Kidney tubule cell (primary cell): ENCODE measurements at places on chromosomes 4 and X.
A peak's percentile ranks its signal among the peaks of the same experiment; 100 is the strongest.

DNA sequence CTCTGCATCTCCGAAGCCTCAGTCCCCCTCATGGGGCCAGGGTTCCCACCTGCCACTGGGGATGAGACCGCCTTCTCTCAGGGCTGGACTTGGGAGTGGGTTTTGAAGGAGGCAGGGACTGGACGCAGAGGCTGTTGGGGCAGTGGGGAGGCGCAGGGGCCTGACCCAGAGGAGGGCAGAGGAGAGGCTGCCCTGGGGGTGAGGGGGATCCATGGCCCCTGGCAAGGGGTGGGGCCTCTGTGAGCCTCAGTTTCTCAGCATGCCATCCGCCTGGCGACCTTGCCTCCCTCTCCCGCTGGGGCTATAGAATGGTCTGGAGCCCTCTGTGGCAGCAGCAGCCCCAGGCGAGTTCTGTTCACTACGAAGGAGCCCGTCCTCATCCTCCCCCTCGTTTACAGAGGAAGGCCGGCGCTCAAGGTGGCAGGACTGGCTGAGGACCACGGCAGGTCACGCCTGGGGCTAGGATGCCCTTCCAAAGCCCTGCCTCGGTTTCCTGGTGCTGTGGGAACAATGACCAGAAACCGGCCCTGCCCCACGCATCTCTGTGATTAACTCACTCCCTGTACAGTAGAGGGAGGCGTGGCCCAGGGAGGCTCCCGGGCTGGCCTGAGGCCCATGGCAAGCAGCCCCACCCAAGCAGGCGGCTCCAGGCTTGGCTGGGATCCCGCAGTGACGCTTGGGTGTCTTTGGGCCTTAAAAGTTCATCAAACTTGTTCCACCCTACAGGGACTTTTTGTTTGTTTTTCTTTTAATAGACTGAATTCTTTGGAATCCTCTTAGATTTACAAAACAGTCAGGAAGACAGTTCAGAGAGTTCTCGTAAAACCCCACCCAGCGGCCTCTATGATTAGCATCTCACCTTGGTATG, 16.0 kb upstream of the SH3TC1 start:
- peak; percentile 69 for DNase-seq

DNA sequence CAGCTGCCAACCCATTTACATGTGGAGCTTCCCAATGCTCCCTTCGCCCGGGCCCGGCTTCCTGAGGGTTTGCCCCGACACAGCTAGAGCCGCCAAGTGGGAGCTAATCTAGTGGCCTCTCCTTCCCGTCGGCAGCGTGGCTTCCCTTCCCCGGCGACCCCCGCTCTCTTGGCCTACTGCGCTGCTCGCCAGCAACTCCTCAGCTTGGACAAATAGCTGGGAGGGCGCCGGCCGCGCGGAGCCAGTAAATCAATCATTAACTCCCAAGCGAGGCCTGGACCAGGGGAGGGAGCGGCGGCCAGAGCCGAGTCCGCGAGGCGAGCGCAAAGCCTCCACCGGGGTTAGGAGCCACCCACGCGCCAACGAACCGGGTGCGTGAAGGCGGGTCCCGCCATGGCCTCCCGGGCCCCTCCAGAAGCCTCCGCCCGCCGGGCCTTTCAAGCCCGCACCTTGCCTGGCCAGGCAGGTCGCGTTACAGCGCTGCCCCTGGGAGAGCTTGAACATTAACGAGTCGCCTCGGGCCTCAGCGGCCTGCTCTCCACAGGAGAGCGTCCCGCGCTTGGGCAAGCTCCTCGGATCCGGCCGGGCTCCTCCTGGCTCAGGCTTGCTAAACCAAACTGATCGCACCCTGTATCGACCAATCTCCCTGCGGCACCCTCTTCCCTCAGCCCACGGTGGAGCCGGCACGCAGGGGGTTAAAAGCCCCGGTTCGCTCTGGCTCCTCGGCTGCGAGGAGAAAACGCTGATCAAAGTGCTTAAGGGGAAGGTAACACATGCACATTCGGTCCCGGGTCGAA, 10.6 kb upstream of the BCOR start:
- DNase-seq = peak; percentile 81

- no peak for DNase-seq
These were observed 68.6 kb downstream of the CDS1 start for GRCh38 chr4:84651499-84651898.

GRCh38 chr4:48947731-48948130, 38.3 kb upstream of the CWH43 start:
- no peak for DNase-seq

DNA sequence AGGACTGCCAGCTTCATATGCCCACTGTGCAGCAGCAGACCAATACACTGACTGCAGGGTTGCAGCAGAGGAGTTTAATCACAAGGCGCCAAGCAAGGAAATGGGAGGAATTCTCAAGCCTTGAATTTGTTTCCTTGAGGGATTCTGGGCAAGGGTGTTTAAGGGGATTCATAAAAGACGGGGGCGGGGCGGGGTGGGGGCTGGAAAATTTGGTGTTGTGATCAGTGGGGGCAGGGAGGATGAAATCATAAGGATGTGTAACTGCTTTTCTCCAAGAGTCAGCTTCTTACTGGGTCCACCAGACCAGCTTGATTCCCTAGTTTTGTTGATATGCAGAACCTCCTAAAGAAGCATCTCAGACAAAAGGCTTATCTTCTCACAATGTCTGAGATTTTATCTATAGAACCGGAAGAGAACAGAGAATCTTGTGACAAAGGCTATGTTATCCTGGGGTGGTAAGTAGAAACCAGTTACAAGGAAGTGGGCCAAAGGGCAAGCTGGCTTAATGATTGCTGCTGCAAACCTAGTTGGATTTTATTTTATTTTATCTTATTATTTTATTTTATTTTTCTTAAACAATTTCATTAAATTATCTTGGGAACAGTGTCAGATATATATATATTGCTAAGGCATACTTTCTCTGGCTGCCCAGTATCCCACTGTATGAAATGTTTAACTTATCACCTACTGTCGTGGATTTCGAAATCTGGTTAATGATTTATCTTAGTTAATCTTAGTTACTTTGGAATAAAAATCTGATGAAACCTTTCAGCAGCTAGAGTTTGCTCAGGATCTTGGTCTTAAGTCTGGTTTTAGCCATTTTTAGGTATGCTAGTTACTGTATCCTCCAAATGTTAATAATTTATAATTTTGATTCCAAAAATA, 276.4 kb downstream of the RPA4 start:
- DNase-seq = peak; percentile 29

DNA sequence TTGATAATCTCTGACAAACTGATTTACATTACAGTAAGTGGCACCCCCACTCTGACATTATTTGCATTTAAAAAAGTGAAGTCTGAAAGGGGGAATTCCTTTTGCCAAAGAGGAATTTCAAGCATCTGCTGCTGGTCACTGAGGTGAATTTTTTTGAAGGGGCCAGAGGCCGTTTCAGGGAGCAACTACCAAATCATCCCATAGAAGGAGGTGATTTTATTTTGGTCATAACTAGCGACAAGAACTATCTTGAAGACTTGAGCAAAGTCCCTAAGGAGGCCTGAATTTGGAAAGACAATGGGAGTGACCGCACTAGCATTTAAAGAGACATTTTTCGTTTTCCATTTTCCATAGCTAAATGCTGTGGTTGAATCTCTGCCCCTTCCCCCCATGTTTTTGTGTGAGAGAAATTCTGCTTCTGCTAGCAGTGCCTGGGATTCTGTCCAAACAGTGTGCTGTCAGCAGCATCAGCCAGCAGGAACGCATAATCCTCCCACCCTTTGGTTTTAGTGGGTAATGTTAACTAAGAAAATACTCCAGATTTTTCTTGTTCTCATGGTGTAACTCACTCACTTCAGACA, 110.1 kb upstream of the MED14 start:
- peak; percentile 77 for DNase-seq

DNA sequence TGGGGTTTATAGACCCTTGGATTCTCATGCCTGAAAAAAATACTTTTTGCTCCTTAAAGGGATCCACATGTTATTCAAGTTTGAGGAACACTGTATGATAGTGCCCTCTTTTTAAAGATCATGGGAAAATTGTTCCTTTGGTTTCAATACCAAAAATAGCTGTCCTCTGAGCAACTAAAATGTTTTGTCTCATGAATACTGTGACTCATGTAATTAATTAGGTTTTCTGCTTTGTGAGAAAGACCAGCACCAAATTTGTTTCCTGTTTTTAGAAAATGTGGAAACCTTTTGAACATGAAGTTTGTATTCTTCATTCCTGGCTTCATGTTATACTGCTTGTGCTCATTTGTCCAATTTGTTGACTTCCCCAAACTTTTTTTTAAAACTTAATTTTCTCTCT, 127.6 kb upstream of the SH3RF1 start:
- peak; percentile 41 for DNase-seq
